ENCODE measurements at places on chromosomes 11 and 22.
A peak's percentile ranks its signal among the peaks of the same experiment; 100 is the strongest.

DNA sequence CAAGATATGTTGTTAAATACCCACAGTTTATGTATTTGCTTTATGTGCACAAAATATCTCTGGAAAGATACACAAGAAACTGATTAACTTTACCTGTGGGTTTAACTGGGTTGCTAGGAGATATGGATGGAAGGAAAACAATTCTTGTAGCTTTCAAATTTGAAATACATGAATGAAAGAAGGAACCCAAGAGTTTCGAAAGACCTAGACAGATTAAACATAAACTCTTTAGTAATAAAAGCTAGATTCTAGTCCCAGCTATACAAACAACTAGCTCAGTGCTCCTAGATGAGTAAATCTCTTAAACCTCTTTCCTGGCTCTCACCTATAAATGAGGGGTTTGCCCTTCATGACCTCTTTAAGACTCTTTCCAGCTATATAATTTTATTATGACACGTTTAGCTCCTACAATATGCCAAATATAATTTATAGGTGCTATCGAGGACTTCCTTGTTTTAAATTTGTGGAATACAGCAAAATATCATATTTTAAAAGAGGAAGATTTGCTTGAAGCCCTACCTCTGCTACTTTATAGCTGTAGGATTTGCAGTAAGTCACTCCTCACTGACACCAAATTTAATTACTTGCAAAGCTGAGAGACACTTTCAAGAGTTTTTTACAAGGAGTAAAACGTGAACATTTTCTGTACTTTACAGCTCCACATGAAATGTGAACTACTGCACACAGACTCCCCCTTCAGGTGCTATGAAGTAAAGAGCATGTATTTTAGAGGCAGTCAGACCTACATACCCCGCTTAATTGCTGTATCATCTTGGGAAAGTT, 50.7 kb downstream of the RRAS2 start:
- no peaks in the 10 kb centered on the region for H3K27me3 ChIP-seq
- no peak overlapping the region for H3K27ac ChIP-seq
- peak; percentile 65 for DNase-seq

- DNase-seq: no peak
- peaks cover 10% of the 10 kb centered on the region for H3K4me1 ChIP-seq
- no peaks in the 10 kb centered on the region for H3K27me3 ChIP-seq
- no peak overlapping the region for H3K4me3 ChIP-seq
Observed at GRCh38 chr22:27558658-27559371, 242.7 kb downstream of the MN1 start.

DNA sequence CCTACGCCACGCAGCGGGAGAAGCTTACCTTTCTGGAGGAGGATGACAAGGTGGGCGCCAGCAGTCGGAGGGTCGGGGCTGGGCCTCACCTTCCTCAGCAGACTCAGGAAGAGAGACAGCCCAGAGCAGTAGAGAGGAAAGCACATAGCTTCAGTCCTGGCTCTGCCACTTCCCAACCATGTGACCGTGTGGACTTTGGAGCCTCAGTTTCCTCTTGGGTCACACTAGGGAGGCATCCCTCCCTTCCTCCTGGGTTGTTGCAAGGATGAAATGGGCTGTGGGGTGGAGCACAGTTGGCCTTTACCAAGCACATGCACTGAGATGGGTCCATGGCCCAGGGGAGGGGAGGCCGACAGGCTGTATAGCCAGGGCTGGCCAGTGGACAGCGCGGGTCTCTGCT, 12.9 kb downstream of the DPP3 start:
- H3K27ac ChIP-seq: no peak overlapping the region
- H3K36me3 ChIP-seq: peaks cover 40% of the 10 kb centered on the region

DNA sequence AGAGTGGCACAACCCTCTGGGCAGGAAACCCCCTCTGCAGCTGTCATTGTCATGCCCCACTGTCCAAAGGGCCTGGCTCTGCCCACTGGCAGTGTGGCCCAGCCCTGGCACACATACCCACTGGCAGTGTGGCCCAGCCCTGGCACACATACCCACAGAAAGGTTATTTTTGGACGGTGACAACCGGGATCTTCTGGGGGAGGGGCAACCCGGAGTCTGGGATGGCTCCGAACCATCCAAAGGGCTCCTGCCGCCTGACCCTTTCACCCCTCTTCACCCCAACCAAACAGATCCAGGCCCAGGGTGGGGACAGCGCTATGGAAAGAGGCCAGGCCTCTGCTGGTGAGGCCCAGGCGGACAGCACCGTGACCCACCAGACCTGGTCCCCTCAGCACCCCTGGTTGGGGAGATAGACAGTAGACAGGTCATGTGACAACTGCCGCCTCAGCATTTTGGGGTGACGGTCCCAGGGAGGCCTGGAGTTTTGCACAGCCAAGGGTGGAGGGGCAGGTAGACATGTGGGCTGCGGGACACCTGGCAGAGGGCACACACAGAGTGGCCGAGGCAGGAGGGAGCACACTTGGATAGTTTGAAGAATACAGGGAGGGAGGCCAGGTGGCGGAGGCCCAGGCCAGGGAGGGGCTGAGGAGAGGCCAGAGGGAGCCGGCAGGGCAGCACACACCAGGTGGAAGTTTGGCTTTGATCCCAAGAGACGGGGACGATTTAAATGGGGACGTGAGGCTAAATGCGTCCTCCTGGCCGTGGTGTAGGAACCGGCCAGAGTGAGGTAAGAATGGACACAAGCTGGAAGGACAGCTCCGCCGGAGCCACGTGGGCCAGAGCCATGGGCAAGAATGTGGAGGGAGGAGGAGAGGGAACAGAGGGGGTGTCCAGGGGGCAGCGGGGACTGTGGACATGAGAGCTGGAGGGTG, 2.9 kb downstream of the MAPK12 start:
- H3K4me3 ChIP-seq: peak overlapping the region; percentile 61
- H3K4me1 ChIP-seq: peaks cover 5% of the 10 kb centered on the region
- no peak for DNase-seq
- H3K36me3 ChIP-seq: peaks cover 10% of the 10 kb centered on the region

DNA sequence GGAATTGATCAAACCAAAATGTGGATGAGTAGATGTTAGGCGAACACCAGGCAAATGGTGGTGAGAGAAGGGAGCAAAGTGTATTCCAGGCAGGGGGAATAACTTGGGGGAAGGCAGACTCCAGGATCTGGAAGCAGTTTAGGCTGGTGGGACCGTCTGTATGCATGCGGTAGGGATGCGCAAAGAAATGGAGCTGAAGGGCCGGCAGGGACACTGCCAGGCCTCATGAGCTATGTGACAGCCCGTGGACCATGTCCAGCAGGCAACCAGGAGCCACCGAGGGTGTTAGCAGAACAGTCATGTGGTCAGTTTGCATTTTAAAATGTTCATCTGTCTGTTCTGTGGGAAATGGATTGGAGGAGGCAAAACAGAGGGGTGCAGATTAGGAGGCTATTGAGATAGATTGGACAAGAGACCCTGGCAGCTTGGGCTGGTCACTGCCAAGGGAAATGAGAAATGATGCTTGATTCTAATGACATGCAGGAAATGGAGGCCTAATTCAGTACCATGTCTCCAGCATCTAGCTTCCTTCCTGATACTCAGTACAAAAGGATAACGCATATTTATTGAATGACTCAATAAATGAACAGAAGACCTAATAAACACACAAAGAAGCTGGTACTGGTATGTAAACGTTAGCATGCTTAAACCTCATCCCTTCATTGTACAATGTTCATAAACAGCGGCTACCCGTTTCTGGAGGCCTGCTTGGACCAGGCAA, 412.4 kb downstream of the BUD13 start:
- DNase-seq: no peak
- no peaks in the 10 kb centered on the region for H3K27me3 ChIP-seq
- H3K4me1 ChIP-seq: no peaks in the 10 kb centered on the region
- no peak overlapping the region for H3K4me3 ChIP-seq

- H3K27ac ChIP-seq: no peak overlapping the region
- DNase-seq: no peak
- H3K4me1 ChIP-seq: peaks cover 4% of the 10 kb centered on the region
- no peak overlapping the region for H3K4me3 ChIP-seq
- H3K36me3 ChIP-seq: no peaks in the 10 kb centered on the region
- no peaks in the 10 kb centered on the region for H3K27me3 ChIP-seq
Observed at GRCh38 chr11:80320226-80320625, 879.4 kb upstream of the TENM4 start.

- H3K4me3 ChIP-seq: no peak overlapping the region
- no peaks in the 10 kb centered on the region for H3K4me1 ChIP-seq
- no peaks in the 10 kb centered on the region for H3K27me3 ChIP-seq
- no peak for DNase-seq
Observed at GRCh38 chr22:48822278-48823233, 1005.1 kb downstream of the BRD1 start.

DNA sequence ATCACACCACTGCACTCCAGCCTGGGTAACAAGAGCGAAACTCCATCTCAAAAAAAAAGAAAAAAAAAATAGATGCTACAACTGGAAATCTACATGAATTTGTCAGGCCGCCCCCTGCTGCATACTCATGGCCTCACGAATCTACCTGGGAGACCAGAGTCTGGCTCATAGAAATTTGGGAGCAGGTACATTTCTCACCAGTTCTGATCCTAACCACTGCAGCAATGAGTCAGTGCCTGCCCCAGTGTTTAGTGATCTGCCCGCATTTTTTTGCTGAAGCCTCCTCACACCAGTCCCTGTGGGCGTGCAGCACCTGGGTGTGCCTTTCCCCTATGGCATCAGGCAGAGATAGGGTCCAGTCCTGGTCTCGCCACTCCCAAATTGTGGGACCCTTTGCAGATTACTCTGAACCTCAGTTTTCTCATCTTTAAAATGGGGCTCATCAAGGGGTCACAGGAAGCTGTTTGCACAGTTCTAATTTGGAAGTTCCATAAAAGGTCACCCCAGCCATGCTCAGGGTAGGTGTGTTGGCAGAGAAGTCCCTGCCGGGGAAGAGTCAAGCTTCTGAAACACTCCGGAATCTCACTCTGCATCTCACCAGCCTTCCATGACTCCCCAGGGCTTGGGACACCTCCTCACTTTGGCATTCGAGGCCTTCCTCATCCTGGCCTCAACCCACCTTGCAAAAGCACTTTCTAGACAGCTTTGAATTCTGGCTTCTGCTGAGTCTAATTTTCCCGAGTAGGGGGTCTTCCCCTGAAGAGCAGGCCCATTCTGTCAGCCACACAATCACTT, 39.3 kb upstream of the LINC01488 start:
- H3K4me1 ChIP-seq: peaks cover 26% of the 10 kb centered on the region
- no peaks in the 10 kb centered on the region for H3K27me3 ChIP-seq
- H3K4me3 ChIP-seq: no peak overlapping the region

- H3K36me3 ChIP-seq: no peaks in the 10 kb centered on the region
- no peaks in the 10 kb centered on the region for H3K4me1 ChIP-seq
- H3K27me3 ChIP-seq: peaks cover 57% of the 10 kb centered on the region
- H3K4me3 ChIP-seq: no peak overlapping the region
- DNase-seq: no peak
- no peak overlapping the region for H3K27ac ChIP-seq
Observed at GRCh38 chr22:20637750-20638506, 130.5 kb downstream of the MED15 start.

GRCh38 chr22:25837288-25837900, 95.4 kb downstream of the MYO18B start:
- no peaks in the 10 kb centered on the region for H3K4me1 ChIP-seq
- peaks cover 24% of the 10 kb centered on the region for H3K27me3 ChIP-seq
- no peak overlapping the region for H3K27ac ChIP-seq

DNA sequence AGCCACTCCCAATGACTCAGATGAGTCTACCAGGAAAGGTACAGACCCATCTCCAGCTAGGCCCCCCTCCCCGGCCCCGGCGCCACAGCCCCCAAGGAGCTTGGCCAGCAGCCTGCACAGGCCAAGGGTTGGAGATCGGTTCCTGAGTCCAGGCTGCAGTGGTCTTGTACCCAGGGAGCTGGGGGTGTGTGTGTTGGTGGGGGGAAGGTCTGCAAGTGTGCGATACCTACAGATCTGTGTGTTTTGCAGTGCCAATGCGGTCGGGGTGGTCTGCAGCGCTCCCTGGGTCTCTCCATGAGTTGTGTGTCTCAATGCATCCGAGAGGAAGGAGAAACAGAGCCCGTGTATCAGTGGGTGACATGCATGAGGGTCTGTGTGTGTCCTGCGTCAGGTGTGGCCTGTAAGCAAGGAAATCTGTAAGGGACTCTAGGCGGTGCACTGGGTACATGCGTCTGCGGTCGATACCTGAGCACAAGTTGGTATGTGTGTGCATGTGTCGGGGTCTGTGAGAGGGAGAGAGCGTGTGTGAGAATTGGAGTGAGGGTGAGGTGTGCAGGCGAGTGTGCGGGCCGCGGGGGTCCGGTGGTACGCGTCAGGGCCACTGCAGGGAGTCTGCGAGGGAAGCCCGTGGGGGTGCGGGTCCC, 645 bp downstream of the CDC42BPG start:
- H3K27me3 ChIP-seq: no peaks in the 10 kb centered on the region
- H3K4me1 ChIP-seq: peaks cover 33% of the 10 kb centered on the region
- H3K27ac ChIP-seq: peak overlapping the region; percentile 29
- DNase-seq: no peak

DNA sequence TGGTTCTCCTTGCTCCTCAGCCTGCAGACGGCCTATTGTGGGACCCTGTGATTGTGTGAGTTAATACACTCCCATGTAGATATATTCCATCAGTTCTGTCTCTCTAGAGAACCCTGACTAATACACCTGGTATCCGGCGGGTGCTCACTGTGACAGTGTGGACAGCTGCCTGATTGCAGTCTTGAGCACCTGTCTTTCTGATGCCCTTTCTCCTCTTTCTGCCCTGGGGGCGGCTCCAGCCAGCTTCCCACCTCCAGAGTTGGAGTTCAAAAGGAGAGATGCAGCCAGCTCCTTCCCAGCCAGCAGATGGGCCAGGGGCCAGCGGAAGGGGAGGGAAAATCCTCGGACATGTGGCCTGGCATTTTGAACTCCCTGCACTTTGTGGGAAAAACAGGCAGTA, 15.0 kb downstream of the SMIM38 start:
- H3K27me3 ChIP-seq: no peaks in the 10 kb centered on the region
- DNase-seq: no peak
- no peaks in the 10 kb centered on the region for H3K36me3 ChIP-seq
- no peak overlapping the region for H3K27ac ChIP-seq
- peaks cover 31% of the 10 kb centered on the region for H3K4me1 ChIP-seq
- no peak overlapping the region for H3K4me3 ChIP-seq

DNA sequence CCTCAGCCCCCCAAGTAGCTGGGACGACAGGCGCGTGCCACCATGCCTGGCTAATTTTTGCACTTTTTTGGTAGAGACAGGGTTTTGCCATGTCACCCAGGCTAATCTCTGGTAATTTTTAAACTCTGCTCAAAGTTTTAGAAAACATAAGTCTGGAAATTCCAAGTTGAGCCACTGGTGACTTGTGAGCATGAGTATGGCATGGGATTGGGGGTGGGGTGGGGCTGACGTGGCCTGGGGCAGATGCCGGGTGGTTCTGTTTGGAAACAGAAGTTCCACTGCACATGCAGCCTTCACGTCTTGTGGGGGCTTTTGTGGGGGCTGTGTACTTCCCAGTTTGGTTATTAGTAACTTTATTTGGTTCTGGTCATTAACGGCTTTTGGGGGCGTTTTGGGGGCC, 67.3 kb downstream of the PTPRJ start:
- H3K27me3 ChIP-seq: no peaks in the 10 kb centered on the region
- DNase-seq: no peak
- H3K4me1 ChIP-seq: peaks cover 2% of the 10 kb centered on the region
- H3K27ac ChIP-seq: no peak overlapping the region

GRCh38 chr11:72609045-72609444, 65.2 kb downstream of the PDE2A start:
- H3K36me3 ChIP-seq: peaks cover 5% of the 10 kb centered on the region
- H3K27ac ChIP-seq: no peak overlapping the region
- H3K4me1 ChIP-seq: peaks cover 3% of the 10 kb centered on the region
- H3K4me3 ChIP-seq: no peak overlapping the region
- DNase-seq: peak; percentile 25
- peaks cover 76% of the 10 kb centered on the region for H3K27me3 ChIP-seq
